ENCODE measurements at places on chromosomes 3 and 15.

- no peak for DNase-seq
Observed at GRCh38 chr15:72737723-72738122, 45.8 kb downstream of the ADPGK start.

GRCh38 chr3:68919000-68919399, 13.3 kb downstream of the TAFA4 start:
- DNase-seq = no peak

DNA sequence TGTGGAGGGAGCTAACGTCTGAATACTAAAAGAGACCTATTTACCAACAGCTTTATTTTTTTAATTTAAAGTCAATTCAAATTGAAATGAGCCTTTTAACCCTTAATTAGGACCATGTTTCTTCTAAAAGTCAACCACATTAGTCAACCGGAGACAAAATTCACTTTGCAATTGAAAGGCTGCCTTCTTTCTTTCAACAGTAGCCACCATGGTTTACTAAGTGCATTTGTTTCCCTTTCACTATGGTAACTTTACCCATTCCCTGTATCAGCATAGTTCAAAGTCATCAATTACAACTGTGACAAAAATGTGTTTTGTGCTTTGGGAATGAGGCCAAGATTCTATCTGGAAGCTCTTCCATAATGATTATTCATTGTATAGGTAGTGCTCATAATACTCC, 225.4 kb downstream of the EPHA3 start:
- no peak for DNase-seq

- no peak for DNase-seq
Observed at GRCh38 chr15:83935774-83936173, 281.9 kb downstream of the ADAMTSL3 start.

Data from stimulated activated CD8-positive, alpha-beta memory T cell treated with anti-CD3 and anti-CD28 coated beads, Interleukin-4, amount 100 ng/mL, for 1 hour (primary cell).